Stimulated activated CD4-positive, alpha-beta T cell treated with anti-CD3 and anti-CD28 coated beads, Interleukin-1b, Interleukin-23, amount 100 ng/mL, for 1 hour (primary cell): ENCODE measurements at places on chromosomes 6 and 20.

DNA sequence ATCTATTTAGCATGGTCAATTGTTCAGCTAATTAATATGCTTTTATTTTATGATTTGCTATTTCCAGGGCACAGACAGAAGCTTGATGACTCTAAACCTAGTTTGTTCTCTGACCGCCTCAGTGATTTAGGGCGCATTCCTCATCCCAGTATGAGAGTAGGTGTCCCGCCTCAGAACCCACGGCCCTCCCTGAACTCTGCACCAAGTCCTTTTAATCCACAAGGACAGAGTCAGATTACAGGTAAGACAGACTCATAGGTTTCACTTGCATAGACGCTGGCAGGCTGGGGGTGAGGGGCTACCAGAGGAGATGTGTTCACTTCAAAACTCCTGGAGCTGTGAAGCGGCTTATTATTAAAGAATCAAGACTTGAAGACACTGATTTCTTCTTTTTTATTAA lies 114.1 kb upstream of the SUPT3H start:
- DNase-seq = no peak

DNA sequence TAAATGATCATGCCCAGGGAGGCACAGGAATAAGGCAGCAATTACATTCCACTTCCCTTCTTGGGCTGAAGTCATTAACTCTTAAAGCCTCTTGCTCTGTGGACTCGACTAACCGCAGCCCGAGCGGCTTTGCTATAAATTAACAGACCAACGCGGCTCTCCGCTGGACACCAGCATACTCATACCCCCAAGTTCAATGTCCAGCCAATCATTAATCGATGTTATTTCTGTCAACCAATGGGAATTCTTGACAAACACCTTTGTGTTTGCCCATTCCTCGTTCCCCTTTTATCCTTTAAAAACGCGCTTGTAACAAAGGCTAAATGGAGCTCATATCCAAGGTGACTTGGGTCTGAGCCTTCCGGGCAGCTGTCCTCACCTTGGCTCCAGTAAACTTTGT lies 183.1 kb upstream of the RALGAPA2 start:
- no peak for DNase-seq

DNA sequence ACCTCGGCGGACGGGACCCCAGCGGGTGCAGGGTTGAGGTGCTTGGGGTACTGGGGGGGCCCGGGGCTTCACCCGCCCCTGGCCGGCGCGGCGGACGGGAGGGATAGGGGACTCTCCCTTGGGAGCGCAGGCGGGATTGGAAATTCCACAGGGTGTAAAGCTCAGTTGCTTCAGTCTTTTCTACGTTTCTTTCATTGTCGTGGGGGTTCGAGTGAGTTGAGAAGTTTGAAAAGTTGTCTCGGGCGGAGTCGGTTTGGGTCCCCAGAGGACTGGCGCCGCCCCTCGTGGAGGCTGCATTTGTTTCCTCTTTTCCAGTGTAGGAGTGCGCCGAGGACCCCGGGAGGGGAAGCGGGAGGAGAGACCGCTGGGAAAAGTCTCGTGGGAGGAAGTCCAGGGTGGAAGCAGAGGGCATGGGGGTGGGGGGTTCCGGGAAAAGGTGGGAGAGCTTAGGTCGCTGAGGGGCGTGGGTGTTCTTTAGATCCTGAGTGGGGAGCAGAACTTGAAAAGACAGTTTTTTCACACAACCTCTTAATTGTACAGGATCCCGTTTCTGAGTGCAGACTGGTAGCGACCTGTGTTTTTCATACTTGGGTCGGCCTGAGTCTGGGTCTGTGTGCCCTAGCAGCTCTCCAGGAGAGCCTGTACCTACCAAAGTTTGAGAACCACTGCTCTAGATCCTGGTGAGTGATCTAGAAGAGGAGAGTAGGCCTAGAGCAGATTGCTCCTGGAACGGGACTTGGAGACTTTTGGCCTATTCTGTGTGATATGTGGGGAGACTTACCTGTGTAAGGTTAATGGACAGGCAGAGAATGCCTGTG lies 495 bp downstream of the FAM83B start:
- no peak for DNase-seq

- DNase-seq = no peak
Measured at GRCh38 chr6:105209950-105210706, 30.3 kb upstream of the POPDC3 start.

- DNase-seq = no peak
Measured at GRCh38 chr20:10696650-10697049, 22.9 kb upstream of the JAG1 start.

DNA sequence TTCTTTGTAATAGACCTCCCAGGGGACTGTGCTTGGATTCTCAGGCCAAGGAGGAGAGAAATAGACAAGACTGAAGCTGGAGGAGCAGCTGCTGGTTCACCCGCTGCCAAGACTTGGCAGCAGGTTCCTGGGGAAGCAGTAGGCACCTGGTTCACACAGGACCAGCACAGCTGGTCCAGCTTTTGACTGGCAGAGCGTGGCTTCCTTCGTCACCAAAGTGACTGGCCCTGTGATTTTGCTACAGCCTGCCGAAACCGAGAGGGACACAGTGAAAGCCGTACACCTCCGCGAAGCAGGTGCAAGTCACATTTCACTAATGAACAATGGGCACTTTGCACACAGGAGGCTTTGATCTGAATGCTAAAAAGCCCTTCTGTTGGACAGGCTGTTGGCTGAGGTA lies 199.0 kb downstream of the RNF144B start:
- DNase-seq = no peak

DNA sequence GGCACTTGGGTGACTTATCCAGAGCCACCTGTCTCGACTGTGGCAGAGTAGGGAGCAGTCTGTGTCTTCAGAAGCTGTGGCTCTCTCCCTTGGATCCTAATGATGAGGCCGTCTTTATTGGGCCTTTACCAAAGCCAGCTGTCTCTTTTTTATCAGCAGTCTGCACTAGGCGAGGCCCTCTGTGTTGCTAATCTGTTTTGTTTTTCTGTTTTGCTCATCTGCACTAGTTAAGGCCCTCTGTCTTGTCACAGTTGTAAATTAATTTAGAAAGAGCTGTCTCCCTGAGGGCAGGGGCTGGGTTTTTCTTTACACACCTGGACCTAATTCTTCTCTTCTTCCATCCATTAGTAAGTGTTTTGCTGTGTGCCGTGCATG lies 45.0 kb downstream of the CDS2 start:
- DNase-seq = no peak

DNA sequence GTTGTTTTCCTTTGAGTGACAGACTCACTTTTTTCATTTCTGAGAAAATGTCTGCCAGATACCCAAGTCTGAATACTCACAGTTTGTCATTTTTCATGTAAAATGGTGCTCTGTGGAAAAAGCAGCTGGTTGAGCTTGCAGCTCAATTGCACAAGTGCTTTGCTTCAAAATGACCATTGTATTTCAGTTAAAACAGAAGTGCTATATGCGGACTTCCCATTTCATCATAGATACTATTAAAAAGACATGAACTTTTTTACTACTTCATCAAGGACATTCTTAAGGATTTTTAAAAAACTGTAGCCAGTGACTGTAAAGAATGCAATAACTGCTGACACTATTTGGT lies 61.5 kb downstream of the KCNS1 start:
- DNase-seq = no peak

DNA sequence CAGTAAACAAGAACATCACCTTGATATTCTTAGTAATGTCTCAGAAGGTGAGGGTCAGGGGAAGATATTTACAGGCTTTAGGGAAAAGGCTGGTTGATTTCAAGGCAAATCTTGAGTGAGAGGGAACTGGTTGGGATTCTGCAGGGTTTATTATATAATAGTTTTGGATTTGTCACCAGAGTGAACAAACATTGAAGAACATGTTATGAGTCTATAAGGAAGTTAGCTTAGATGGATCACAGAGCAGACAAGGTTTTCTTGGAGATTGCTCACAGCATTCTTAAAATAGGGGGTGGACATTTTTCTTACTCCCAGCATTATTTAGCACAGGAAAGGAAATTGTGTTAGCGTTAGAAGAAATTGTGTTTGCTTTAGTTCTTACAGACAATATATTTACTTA lies 324.9 kb downstream of the LAMA2 start:
- no peak for DNase-seq

- DNase-seq = no peak
Measured at GRCh38 chr6:52937908-52938307, 28.4 kb upstream of the GSTA3 start.

DNA sequence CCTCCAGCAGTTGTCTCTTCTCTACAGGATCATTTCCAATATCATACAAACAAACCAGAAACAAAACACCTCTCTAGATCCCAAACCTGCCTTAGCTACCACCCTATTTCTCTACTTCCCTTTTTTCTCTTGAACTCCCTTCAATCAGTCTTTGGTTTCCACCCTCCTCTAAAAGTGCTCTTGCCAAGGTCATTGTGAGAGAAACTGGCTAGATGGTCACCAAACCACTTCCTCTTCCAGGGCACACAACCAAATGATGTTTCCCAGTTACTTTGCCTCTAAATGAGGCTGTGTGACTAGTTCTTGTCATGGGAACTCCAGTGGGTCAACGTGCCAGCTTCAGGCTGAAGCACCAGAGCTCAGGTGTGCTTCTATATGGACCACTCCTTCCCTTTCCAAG lies 85.8 kb upstream of the ARMC2 start:
- DNase-seq = no peak

DNA sequence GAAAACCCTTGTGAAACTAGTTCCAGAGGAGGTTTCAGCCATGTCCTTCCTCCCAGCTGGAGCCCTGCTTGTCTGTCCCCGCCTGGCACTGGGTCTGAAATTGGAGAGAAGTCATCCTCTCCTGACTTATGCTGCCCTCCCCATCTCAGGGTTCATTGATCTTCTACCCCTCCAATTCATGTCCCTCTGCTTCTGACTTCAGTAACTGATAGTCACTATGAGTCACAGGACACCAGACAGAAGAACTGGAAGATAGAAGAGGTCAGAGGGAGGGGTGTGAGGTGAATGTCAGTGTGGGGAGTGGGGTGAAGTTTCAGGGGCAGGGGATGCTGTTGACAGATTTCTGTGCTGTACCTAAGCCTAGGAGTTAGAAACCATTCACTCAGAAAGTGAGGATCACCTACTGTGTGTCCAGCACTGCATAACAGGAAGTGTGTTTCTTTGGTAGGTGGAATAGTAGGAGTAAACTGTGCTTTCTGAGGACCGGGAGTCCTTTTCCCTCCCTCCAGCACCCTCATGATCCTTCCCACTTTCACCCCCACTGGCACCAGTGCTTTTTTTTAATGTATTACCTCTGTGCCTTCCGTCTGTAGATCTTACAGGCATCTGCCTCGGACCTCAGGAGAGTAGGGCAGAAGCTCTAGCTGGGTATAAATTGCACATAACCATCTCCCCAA lies 627 bp upstream of the RPP21 start:
- no peak for DNase-seq
